GM23248 (cell line): ENCODE measurements at places on chromosomes 3 and 15. TPM values are rescaled to one million over a fixed set of nuclear protein-coding genes. Genes with fewer than 3 reads are reported as not detected.

Gene CELSR3
- total RNA-seq = 1.4 TPM in 2 replicates

Gene CPNE9
- total RNA-seq = not detected in 2 replicates

Gene COL8A1
- 157 and 189 TPM in 2 replicates for total RNA-seq

DNA sequence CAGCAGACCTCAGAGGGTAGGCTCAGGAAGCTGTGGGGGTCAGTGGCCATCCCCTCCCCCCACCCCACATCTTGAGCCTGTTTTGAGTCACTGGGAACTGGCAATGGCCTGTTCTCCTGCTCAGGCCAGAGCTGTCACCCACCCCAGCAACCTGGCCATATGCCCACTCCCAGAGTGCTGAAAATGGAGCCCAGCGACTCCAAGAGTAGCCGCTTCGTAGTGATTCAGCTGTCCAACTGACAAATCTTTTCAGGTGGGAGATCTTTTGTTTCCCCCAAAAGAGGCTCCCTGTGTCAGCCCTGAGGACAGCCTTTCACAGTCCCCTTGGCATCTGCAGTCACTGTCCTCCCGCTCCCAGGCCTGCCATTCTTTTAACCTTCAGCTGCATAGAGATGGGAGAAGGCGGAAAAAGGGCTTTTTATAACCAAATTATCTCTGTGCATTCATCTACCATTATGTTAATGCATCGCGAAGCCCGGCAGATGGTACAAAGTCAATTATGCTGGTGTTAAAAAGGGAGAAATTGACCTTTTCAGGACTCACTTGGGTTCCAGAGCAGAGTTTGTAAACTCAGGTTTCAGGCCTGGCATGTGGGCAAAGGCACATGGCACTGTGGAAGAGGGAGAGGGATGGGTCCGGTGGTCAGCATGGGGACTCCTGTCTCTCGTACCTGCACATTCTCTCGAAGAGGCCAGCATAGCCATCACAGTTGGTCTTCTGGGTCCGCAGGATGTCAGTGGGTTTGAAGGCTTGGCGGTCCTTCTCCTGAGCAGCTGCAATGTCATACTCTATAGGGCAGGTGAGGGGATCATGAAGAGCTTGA, 32.1 kb downstream of the KY start:
- DNase-seq = no peak

DNA sequence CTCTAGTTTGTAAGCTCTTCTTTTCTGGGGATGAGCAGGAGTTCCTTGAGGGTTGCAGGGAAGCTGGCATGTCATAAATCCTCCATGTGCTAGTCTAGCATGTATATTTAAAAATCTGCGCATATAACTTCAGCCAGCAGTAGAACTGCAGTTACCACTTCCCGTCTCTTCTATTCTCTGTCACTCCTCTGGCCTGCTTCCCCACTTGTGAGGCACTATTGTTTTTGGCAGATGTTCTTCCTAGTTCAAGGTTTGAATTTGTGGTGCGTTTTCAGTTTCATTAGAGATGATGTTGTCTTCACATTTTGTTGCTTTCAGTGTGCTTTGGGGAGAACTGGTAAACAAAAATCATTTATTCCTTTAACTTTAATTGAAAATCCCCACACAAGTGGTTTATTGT, 169.1 kb upstream of the ZPLD1 start:
- no peak for DNase-seq

DNA sequence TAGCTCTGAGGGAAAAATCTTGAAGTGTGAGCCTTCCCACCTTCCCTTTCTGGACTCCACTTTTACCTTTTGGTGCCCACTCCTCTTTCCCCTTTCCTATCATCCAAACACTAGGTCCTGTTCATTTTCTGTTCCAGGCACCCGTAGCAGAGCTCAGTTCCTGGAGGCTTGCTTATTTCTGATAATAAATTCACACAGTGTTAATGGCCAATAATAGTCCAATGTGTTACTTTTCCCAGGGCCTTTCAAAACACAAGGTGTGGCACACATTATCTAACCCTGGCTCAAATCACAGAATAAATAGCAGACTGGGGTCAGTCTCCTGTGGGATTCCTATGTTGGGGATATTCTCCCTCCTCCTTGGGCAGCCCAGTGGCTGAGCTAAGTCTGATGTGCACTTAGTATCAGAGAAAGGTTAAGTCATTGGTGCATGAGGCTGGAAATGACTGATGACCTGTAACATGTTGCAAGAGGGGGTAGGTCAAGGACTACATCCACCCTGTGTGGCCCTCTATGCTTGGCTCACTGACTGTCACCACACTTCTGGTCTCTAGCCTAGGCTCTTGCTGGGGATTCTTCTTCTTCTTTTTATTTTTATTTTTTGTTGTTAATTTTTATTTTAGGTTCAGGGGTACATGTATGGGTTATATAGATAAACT, 43.7 kb upstream of the ROPN1 start:
- DNase-seq = no peak

- no peak for DNase-seq
These were observed 212.1 kb downstream of the ATP8B4 start for GRCh38 chr15:49906966-49907365.

DNA sequence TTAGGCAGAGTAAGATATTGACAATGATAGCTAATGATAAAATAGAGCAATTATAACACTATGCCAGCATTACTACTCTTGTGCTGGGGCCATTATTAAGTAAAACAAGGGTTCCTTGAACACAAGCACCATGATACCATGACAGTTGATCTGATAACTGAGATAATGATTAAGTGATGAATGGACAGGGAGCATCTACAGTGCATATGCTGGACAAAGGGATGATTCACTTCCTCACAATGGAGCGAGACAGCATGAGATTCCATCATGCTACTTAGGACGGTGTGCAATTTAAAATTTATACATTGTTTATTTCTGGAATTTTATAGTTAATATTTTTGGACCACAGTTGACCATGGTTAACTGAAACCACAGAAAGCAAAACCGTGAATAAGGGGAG, 156.6 kb downstream of the FHIT start:
- DNase-seq = no peak

DNA sequence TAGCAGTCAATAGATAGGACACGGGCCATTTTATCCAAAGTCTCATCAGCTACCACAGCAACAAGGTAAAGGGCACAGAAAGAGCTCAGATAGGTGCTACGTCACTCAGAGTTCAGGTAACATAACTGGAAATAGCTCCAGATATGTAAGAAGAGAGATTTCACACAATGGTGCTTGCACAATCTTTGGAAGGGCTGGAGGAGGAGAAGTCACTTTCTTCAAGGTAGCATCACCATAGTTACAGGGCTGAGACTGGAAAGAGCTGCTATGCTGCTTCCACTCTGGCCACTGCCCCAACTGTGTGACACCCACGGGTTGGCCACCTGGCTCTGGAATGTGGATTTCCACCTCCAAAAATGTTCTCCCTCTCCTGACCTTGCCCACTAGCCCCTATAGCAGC, 448.8 kb upstream of the THBS1 start:
- peak; percentile 54 for DNase-seq

DNA sequence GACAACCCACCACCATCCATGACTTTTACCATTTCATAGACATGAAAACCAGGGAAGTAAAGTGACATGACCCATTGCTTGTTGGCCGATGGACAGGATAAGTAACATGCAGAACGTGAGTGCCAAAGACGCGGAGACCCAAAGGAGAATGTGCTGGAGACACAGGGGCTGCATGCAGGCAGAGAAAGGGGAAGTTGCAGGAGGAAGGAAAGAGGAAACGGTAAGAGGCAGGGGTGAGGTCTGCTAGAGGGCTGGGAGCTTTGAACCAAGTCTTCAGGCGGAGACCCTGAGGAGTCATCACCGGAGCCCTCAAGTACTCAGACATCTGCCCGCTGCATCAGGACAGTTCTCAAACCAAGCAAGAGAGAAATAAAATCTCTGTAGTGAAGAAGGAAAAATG, 34.9 kb downstream of the MAGEF1 start:
- no peak for DNase-seq

- DNase-seq = peak; percentile 84
These were observed 3.9 kb upstream of the CCDC9B start for GRCh38 chr15:40344631-40345120.

DNA sequence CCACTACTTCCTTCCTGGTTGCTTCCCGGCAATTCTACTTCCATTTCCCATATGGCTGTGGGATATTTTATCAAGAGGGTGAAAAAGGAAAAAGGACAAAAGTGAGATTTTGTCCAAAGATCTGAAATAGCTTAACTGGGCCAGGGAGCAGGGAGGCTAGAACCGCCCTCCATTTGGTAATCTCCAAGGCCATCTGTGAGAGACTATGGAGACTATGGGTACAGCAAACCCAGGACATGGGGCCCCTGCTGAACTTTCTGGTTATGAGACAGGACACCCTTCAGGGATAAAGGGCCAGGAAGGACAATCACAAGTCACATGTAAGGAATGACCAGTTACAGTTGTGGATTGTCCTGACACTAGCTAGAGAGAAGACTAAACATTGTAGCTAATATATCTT, 24.3 kb downstream of the ZSCAN2 start:
- no peak for DNase-seq

DNA sequence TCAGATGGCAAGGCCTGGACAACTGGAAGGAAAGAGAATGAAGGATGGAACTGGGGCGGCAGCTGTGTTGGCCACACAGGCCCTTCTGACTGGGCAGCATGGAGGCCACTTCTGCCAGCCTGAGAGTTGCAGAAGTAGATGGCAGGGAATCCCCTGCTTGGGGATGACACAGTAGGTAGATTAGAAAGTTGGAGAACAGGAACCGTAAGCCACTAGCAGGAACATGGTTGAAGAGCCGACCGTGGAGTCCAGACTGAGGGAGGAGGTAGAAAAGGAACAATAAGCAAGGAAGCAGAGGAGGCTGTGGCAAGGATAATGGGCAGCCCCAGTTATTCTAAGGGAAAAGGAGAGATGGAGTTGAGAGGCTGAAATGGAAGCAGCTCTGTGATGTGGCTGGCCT, 26.4 kb upstream of the ZNF774 start:
- DNase-seq = no peak

DNA sequence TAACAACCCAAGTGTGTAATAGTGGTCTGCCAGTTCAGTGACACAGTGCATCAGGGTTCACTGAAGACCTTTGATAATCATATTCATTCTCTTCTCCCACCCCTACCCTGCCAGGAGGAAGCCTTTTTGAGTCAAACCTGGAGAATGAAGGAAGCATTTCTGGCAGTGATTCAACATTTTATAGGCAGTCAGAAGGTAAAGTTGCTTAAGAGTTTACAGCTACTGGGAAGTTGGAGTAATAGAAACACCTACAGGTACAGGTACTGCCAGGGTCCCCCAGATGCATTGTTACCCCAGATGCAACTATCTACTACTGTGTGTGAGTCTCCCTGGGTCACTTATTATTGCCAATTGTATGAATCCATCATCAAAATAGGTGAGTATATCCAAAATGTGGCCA, 146.9 kb upstream of the EIF1B start:
- DNase-seq = no peak
